ENCODE measurements at places on chromosomes 3 and 15.

GRCh38 chr3:3600665-3601340 is 198.4 kb upstream of the LRRN1 start:
- DNase-seq = no peak

DNA sequence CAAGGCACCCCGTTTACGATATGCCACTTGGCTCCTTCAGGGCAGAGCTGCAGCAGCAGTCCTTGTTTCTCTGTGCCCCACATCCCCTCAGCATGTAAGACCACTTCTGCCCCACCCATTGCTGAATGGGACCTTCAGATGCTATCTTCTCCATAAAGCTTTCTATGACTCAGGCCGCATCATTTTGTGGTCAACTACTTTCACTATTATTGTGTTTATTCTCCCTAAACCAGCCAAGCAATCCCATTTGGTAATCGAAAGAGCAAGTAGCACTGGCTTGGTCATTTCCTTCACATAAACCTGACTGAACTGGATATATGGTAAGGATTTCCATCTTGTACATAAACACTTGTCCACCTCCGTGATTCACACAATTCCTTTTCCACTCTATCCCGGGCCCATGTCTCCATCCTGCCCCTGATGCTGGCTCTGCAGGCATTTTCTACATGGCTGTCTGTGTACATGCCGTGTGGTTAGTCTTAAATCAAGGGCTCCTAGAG is 25.7 kb downstream of the LIPC start:
- DNase-seq = no peak

DNA sequence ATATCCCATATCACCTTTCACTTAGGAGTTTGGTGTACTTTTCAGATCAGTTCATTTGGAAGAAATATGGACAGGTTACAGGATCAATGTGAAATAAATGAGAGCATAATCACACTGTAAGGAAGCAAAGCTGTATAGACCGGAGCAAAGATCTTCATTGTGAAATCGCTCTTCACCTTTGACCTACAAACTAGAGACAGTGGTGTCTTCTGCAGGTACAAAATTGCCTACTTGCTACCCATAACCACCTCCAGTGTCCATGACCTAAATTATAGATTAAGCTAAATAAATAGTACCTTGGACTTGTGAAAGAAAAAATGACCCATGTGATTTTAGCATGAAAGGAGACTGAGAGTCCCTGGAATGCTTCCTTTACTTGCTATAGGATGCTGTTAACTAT is 379.5 kb upstream of the SUCLG2 start:
- no peak for DNase-seq

DNA sequence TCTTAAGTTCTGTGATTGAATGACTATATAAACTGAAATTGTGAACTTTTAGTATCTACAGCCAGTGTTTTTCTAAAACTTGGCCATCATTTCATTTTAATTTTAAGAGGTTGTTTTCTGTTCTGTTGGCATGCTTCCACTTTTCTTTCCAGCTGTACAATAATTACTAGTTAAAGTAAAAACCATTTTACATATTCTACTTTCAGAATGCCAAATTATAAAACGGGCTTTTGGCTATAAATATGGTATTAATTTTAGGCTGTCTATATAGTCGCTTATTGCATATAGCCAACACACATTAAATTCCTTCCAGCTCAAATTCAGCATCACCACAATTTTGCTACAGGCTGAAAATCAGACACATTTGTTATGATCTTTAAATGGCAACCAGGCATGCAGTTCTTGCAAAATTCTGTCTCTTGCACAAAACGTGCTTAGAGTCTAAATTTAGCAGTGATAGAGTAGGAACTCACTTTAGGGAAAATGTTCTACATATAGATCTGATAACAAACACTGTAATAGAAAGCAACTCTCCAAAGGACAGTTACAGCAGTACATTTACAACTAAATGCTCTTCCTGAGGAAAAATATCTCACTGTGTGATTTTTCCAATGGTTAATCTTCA is 81.1 kb downstream of the BTD start:
- no peak for DNase-seq

DNA sequence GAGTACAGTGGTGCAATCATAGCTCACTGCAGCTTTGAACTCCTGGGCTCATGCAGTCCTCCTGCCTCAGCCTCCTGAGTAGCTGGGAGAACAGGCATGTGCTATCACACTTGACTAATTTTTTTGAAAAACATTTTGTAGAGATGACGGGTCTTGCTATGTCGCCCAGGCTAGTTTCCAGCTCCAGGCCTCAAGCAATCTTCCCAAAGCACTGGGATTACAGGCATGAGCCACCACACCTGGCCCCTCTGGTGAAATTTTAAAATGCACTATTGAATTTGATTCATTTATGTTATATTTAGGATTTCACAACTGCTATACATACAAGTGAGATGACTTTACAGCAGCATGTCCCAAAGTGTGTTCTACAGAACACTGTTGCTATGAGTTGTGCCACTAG is 50.8 kb upstream of the TPM1 start:
- DNase-seq = no peak

GRCh38 chr3:8538913-8539312 is 37.3 kb downstream of the LMCD1 start:
- no peak for DNase-seq

DNA sequence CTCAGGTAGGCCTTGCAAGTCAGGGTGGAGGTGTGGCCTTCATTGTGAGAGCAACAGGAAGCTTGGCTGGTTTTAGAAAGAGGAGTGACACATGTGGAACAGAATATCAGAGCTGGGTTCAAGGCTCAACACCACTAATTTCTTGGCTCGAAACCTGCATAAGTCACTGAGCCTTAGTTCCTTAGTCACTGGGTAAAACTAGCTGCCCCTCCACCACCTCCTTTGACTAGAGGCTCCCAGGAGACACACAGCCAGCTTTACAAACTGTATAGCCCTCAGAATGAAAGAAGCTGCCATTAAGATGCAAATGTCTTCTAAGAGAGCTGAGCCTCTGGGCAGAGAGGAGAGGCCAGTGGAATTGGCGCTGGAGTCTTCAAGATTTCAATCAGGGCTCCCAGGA is 67.7 kb downstream of the CERS3 start:
- no peak for DNase-seq

DNA sequence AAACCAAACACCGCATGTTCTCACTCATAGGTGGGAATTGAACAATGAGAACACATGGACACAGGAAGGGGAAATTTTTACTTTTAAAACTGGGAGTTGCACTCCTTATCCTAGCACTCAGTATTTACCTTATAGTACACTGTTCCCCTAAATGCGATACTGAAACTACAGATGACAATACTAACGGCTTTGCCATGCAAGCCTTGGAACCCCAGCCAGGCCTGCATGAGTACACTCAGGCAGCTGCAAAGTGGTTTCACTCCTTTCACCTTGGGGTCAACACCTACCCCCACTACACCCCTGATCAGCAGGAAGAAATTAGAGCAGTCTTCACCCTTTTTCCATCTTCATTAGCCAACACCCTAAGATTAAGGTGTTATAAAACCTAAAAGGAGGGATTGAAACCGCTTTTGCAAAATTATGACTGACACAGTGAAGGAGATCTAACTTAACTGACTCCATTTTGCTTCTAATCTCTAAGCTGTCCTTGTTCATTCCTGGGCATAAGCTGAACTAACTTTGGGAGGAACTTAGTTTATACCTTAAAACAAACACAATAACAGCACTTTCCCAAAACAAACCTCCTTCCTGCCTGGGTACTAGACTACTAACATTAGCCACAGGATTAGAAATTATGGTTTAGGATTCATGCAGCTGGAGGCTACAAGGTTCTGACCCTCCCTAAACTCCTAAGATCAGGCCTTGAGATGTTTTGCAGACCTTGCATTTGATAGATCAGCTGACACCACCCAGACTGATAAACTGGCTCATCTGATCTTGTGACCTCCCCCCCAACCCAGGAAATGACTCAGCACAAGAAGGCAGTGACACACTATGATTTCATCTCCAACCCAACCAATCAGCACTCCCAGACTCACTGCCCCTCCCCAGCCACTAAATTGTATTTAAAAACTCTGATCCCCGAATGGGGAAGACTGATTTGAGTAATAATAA is 452.1 kb upstream of the PPP2R3A start:
- no peak for DNase-seq

DNA sequence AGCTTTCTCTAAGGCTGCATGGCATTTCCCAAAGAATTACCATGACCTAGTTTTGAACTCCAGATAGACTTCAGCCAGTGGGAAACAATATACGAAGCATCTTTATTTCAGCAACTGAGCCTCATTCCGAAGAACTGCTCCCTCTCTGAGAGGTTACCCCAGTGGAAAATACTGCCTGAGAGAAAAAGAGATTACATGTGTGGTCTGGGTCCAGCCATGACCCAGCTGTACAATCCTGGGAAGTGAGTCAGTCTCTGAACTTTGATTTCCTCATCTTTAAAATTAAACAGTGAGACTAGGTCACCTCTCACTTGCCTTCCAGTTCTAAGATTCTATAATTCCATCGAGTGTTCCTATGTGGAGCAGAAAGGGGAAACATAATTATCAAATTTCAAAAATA is 42.4 kb downstream of the TNIK start:
- no peak for DNase-seq

DNA sequence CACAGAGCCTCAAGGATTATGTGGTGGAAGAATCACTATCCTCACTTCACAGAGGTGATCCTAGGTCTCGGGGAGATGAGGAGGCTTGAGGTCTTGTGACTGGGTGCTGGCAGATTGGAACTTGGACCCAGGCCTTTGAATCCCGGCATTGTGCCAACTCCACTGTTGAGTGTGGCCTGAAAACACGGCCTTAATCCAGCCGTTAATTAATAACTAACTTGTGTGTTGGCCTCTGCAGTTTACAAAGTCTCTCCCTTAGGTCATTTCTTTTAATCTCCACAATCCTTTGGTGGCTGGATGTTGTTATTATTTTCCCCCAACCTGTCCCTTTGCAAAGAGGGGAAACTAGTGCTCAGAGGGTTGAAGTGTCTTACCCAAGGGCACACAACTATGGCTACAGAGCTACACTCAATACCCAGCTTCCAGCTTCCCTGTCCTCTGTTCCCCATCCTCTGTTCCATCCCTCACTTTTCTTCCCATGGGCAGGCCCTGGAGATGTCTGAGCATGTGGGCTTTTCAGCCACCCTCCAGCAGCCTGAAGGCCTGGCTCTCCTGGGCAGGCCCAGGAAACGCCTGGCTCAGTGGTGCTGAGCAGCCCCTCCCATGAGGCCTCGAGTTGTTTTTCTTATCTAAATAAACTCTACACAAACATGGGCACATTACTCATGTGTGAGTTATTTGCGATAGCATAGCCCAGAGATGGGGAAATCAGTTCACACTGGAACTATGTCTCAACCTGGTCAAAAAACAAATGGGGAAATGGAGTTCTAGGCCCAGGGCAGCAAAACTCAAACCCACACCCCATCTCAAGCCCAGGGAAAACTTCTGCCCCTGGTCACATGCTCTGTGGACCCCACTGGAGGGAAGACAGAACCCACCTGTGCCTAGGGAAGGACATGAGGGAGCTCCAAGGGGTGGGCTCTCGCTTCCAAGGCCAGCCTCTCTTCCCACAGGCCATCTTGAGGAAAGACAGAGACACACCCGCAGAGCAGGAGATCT is 16.8 kb upstream of the SMAD3 start:
- no peak for DNase-seq

- DNase-seq = no peak
Measured at GRCh38 chr15:85493260-85493659, 112.9 kb downstream of the AKAP13 start.

GRCh38 chr15:90037511-90037860 is 36.4 kb downstream of the ZNF710 start:
- DNase-seq = no peak

GRCh38 chr3:192802957-192803899 is 75.9 kb upstream of the FGF12 start:
- no peak for DNase-seq

- DNase-seq = no peak
Measured at GRCh38 chr15:64051407-64052259, 5.3 kb upstream of the DAPK2 start.

DNA sequence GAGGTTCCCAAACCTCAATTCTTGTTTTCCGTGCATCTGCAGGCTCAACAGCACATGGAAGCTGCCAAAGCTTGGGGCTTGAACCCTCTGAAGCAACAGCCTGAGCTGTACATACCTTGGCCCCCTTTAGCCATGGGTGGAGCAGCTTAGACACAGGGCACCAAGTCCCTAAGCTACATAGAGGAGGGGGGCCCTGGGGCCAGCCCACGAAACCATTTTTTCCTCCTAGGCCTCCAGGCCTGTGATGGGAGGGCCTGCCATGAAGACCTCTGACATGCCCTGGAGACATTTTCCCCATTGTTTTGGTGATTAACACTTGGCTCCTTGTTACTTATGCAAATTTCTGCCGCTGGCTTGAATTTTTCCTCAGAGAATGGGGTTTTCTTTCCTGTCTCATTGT is 24.6 kb downstream of the SRP14 start:
- DNase-seq = no peak

DNA sequence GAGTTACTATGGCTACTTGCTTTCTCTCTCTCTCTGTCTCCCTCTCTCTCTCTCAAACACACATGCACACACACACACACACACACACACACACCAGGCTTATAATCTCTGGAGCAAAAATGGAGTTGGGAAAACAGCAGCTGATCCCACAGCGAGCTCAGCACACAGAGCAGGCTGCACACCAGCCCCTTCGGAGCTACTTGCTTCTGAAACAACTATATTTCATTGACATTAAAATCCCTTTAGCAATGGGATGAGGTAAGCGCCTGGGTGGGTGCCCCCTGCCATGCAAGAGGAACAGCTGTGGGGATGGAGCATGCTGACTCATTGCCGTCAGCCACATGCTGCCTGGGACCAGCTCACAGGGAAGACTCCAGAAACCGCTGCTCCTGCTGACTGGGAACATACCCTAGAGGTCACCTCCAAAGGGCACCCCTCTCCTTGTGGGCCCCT is 45.7 kb downstream of the B3GNT5 start:
- DNase-seq = no peak

DNA sequence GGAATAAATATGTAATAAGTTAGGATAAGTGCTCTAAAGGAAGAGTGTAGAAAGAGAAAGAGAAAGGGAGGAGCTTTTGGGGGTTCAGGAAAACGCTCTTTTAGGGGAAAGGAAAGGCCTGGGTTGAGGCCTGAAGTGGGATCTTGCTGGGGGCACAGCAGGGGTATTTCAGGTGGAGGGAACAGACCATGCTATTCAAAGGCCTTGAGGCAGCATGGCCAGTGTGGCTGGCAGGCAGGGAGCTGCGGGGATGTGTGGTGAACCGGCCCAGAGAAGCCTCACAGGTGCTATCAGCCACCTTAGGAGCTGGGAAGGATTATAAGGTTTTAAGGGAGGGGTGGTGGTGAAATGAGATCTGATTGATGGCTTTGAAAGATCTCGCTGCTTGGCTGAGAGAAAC is 66.6 kb downstream of the LINGO1 start:
- DNase-seq = no peak

- no peak for DNase-seq
Measured at GRCh38 chr15:26015516-26016075, 152.5 kb upstream of the ATP10A start.

Measured in cortex of kidney (tissue), 1 donor.